ENCODE measurements at places on chromosomes 11 and 22.

GRCh38 chr11:122028545-122028944 lies 87.5 kb downstream of the BLID start:
- DNase-seq = no peak

DNA sequence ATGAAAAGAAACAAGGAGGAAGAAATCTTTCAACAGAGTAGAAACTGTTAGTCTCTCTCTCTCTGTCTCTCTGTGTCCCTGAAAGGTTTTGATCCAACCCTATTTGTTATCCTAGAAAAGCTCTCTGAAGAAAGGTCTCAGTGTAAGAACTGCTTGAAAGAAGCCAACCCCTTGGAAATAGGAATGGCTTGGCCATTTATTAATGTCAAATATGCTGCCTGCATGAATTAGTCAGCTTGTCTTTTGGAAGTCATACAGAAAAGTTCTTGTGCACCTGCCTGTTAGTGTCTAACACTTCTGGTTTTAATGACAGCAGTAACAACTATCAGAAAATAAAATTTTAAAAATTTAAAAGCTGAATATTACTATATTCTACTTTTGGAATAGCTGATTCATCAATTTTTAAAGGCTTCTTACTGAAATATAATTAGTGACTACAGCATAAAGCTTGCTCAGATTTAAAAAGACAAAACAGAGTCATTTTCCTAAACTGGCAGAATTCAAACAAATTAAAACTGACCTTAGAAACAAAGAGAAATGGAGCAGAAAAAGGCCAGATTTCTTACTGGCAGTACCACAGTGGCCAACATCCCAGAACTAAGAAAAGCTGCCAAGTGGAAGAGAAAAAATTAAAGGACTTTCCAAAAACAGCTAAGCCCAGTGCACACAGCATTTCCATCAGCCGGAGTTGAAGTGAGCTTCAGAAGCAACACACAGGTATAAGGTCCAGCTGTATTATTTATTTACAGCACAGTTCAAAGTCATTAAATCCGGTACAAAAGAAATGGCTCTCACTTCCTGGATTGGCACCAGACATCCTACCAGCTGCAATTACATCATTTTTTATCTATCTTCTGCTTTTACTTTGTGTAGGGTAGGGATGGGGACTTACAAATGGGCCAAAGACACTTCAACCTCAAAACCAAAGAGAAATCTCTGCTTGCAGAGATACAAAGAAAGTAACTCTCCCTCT lies 76.3 kb downstream of the PRCP start:
- peak; percentile 19 for DNase-seq

GRCh38 chr11:102560555-102561011 lies 30.0 kb upstream of the MMP7 start:
- DNase-seq = peak; percentile 7

GRCh38 chr22:29879753-29880152 lies 3.2 kb upstream of the MTMR3 start:
- DNase-seq = no peak

GRCh38 chr11:134665188-134665535 lies 253.1 kb upstream of the B3GAT1 start:
- DNase-seq = no peak

DNA sequence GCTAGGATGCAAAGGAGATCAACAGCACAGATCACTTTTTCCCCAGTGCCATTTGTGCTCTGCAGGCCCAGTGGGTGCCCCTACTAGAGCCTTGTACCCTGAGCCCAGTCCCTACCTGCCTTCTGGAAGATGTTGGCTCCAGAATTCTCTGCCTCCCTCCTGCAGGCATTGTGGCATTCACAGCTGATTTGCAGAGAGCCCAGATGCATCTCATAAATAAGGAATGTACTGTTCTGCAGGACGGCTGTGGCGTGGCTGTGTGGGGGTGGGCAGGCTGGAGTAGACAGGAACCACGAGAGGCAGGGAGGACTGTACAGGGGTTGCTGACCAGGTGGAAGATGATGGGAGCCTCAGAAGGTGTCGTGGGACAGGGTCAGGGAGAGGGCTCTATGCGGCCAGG lies 11.2 kb upstream of the MIAT start:
- no peak for DNase-seq

- DNase-seq = no peak
Measured at GRCh38 chr11:18844753-18845367, 53.3 kb upstream of the PTPN5 start.

- DNase-seq = no peak
Measured at GRCh38 chr11:3949125-3949524, 93.7 kb downstream of the STIM1 start.

DNA sequence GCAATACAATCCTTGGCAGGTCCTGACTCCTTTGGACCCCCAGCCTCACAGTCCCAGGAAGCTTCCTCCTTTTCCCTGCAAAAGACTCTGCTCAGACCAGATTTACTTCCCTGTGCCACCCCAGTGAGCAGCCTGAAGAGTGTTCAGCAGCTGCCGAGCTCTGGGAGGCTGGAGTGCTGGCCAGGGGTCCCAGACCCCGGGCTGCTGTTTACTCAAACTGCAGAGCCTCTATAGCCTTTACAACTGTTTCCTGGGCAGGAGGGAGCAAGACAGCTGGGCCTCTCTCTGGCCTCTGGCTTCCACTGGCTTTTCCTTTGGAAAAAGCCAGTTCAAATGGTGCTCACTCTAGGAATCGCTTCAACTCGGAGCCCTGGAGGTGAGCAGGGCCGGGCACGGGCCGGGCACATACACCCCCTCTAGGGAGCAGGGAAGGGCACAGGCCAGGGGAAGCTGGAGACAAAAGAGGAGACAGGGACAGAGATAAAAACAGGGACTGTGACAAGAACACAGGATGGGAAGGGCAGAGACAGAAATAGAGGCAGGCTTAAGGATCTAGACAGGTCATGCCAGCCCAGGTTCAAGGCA lies 932 bp downstream of the IRAG1 start:
- DNase-seq = no peak

DNA sequence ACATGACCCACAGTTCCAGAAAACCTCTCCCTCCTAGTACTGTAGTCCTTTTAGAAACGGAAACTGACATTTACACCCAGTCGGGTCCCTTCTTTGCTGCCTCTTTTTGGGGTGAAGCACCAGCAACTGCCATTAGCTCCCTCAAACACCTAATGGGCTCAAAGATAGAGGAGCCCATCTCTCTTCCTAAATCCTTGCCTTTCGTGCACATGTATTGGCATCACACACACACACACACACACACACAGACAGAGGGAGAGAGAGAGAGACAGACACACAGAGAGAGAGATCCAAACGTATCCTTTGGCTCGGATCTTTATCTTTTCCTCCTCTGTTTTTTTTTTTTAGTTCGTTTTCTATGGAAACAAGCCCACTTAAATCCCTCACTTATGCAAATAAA lies 716 bp downstream of the GRM5 start:
- no peak for DNase-seq

- peak; percentile 73 for DNase-seq
Measured at GRCh38 chr11:78350646-78351165, 66.9 kb downstream of the GAB2 start.

GRCh38 chr22:37472418-37473006 lies 13.7 kb downstream of the MFNG start:
- DNase-seq = no peak

All from hindlimb muscle (tissue), 1 donor.